Karpas-422 (cell line): ENCODE measurements at places on chromosomes 11 and 22. TPM values are rescaled to one million over a fixed set of nuclear protein-coding genes. Genes with fewer than 3 reads are reported as not detected.

GLYAT gene
- total RNA-seq: not detected in 2 replicates

DNA sequence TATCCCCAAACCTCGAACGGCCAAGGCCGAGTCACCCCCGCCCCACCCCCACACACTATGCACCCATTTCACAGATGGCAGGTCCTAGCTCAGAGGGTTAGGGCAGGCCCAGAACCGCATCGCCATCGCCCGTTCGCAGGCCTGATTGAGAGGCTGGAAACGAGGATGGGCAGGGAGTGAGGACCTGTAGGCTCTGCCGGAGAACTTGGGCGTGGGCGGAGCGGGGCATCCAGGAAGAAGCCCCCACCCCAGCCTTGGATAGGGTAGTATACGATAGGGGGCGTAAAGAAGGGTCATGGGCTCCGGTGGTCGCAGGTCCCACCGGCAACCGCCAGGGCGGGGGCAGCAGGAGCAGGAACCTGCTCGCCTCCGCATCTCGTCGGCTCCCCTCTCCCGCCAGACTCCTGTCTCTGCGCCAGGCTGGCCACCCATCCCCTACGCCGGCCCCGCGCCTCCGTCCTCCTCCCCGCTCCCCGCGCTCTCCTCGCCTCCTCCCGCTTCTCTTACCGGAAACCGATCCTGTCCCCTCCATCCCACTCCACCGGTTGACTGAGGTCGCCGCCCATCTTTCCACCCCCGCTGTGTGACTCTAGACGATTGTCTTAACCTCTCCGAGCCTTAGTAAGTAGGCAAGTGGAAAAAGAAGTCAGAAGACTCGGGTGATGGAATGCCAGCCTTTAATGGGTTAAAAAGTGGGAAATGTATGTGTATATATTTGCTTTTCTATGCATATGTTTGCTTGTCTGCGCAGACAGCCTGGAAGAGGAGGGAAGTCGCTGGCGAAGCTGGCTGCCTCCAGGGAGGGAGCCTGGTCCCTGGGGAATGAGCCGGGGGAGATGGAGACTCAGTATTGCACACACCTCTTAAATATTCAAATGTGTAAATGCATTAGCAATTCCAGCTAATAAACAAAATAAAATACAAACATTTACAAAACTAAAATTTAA is 52.8 kb downstream of the CYTH4 start:
- DNase-seq: no peak

OR5D14 gene
- not detected in 2 replicates for total RNA-seq

DNA sequence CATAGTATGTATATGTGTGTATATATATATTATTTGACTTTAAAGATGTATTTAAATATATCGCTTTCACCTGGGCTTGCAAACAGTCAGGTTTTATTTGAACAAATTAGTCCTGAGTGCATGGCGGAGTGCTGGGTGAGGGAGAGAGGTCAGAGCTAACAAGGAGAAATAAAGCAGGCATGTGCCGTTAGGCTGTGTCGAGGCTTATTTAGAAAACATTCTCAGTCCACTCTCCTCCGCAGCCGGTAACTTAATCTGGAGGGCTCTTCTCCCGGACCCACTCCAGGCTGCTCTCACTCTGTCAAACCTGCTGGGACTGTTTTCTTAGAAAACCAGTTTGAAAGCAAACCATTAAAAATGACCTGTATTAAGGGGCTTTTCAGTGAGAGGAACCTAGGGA is 455.9 kb downstream of the MN1 start:
- no peak for DNase-seq

DNA sequence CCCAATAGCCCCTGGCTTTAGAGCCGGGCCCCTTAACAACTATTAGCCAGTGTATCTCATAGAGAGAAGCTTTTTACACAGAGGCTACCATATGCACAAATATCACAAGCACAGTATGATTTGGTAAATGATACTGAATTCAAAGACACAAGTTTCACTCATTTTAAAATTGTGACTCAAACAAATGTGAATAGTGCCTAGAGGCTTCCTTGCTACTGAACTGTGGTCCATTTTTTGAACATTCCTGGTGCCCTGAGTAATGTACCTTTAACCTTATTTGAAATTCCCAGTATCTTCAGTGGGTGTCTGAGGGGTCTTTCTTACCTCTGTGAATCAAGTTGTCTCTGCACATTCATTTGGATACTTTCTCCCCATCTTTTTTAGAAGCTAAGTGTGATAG is 156.2 kb downstream of the MAML2 start:
- DNase-seq: no peak

DNA sequence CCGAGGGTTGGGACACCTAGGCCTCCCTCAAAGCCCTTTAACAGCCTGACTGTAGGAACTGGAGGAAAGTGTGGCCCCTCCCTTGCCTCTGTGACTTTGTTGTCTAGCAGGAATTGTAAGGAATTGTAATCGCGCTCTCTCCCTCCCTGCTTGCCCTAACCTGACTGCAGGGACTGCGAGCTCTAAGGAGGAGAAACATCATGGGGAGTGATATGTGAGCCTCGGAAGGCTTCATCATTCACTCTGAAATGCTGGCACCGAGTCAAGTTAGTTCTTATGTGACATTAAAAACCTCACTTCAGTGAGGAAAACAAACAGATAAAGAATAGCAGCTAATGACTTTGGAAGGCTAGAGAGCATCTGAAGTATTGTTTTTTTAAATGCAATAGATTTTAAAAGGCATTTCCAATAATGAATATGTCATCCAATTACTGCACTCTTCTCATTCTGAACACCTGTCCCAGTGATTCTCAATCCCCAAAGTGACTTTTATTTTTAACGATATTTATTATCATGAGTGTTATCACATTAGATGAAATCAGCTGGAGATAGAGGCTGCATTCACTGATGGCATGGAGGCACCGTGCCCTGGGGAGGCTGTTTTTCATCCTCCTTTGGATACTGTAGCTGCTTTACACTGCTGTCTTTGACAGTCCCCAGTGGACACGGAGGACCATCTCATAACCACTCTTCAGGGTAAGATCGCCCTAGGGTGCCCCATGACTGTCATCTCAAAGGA is 58.5 kb upstream of the NTM start:
- DNase-seq: no peak

SLC17A6 gene
- not detected in 2 replicates for total RNA-seq

STIM1 gene
- 9.0 and 17.0 TPM in 2 replicates for total RNA-seq
